ENCODE measurements at places on chromosomes 1 and 21. TPM values are rescaled to one million over a fixed set of nuclear protein-coding genes. Genes with fewer than 3 reads are reported as not detected.
A peak's percentile ranks its signal among the peaks of the same experiment; 100 is the strongest.

DNA sequence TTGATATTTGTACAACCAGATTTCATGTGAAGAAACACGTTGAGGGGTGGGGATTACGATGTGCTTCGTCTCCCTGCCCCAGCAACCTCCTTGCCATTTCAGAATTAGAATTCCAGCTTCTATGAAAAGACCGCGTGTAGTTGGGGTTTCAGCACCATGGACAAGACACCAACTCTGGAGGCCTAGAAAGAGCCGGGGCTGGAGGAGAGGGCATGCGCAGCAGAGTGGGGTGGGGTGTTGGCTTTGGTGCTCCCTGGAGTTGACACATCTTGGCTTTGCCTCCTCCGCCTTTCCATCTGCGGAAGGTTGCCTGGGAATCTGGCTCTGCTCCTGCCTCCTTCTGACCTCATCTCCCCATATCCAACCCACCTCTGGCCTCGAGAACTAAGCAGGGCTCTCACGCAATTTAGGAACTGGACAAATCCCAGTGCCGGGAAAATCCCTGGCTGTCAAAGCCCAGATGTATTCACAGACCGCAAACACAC lies 11.8 kb downstream of the HTR6 start:
- peak; percentile 76 for DNase-seq

GRCh38 chr1:8033322-8033721 lies 7.2 kb upstream of the ERRFI1 start:
- DNase-seq, result no peak

GRCh38 chr1:58457023-58457635 lies 89.4 kb downstream of the OMA1 start:
- DNase-seq, result no peak

- DNase-seq, result peak; percentile 84
Observed at GRCh38 chr1:108644984-108645383, 15.9 kb downstream of the HENMT1 start.

DNA sequence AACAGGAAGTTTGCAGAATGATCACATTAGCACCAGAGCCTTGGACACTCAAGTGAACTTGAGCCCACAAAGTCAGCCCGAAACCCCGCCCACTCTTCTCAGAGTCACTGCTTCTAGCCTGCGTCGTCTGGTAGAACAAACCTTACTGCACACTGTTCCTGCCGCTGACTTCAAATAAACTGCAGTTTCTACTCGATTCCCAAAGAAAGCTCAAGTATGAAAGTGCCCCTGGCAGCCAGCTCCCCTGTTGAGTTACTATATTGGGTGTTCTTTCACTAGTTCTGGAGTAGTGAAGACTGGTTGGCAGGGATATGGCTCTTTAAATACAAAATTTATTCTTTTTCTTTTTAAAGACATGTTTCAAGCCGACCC lies 164.7 kb downstream of the GALNT2 start:
- no peak for DNase-seq

GRCh38 chr1:227038401-227038800 lies 98.3 kb downstream of the COQ8A start:
- DNase-seq, result no peak

DNA sequence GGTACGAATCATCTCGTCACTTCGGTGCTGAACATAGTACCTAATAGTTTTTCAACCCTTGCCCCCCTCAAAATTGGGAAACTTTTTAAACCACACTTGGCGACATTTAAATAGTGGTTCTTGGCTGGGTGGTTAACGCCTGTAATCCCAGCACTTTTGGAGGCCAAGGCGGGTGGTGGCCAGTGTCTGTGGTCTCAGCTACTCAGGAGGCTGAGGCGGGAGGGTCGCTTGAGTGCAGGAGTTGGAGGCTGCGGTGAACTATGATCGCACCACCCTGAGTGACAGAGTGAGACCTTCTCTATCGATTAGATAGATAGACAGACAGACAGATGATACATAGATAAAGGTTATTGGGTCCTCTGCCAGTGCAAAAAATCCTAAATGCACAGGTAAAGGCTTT lies 55.5 kb upstream of the RASAL2 start:
- DNase-seq, result no peak

GRCh38 chr1:222631611-222632208 lies 13.8 kb downstream of the MIA3 start:
- peak; percentile 34 for DNase-seq

GRCh38 chr1:210448297-210448892 lies 119.7 kb downstream of the HHAT start:
- DNase-seq, result peak; percentile 72

DNA sequence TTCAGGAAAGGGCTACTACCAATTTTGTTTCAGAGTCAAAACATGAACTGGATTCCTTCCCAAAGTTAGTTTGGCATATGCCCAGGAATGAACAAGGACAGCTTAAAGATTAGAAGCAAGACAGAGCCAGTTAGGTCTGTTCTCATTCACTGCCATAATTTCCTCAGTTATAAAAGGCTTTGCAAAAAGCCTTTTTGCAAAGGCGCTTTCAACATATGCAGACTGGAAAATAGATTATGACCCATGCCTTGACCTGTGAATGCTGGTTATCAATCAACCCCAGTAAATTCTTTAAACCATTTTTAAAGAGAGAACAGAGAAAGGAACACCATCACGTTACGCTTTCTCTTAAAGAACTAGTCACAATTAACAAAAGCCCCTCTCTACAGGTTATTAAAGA lies 1.7 kb upstream of the FRRS1 start:
- no peak for DNase-seq

Gene RAB7B
- not detected for total RNA-seq

Gene SMCP
- not detected for total RNA-seq

Gene OLIG1
- total RNA-seq, result not detected
